Activated CD8-positive, alpha-beta memory T cell treated with anti-CD3 and anti-CD28 coated beads, Interleukin-2, amount 50 U/mL, for 4 hours (primary cell): ENCODE measurements at places on chromosomes 2 and 18.

DNA sequence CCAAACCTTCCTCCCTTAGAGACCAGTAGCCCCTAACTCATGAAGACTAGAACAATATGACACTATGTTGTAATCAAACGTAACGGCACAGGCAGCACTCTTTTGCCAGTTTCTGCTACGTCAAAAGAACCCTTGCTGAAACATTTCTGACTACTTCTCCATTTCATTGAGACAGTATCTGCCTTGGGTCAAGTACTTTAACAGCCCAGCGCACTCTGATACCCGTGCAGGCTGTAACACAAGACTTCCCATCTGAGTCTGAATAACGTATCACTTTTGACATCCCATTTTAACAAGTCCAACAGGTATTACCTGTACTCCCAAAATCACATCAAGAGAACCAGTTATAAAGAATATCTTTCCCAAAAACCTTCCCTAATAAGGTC is 38.4 kb downstream of the TBC1D8 start:
- DNase-seq, result no peak

DNA sequence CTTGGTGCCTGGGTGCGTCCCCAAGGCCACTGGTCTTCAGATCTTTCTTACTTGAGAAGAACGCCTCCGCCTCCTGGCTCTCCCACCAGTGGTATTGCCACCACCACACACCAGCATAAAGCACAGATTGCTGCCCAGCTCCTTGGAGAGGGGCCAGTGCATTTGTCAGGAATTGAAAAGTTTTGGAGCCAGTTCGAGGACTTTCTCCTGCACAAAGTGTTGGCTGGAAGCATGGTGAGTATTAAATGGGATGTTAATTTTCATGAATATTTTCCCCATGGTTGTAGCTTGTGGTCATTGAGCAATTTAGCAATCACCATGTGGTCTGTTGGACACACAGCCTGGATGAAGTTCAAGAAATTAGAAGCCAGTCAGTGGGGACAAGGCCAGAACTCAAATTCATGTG is 684.6 kb upstream of the FANCL start:
- no peak for DNase-seq

- DNase-seq, result no peak
Measured at GRCh38 chr2:32611366-32611765, 16.5 kb upstream of the TTC27 start.

GRCh38 chr2:9232886-9233285 is 26.3 kb downstream of the ASAP2 start:
- DNase-seq, result no peak

- no peak for DNase-seq
Measured at GRCh38 chr2:189424961-189425360, 16.3 kb upstream of the WDR75 start.

DNA sequence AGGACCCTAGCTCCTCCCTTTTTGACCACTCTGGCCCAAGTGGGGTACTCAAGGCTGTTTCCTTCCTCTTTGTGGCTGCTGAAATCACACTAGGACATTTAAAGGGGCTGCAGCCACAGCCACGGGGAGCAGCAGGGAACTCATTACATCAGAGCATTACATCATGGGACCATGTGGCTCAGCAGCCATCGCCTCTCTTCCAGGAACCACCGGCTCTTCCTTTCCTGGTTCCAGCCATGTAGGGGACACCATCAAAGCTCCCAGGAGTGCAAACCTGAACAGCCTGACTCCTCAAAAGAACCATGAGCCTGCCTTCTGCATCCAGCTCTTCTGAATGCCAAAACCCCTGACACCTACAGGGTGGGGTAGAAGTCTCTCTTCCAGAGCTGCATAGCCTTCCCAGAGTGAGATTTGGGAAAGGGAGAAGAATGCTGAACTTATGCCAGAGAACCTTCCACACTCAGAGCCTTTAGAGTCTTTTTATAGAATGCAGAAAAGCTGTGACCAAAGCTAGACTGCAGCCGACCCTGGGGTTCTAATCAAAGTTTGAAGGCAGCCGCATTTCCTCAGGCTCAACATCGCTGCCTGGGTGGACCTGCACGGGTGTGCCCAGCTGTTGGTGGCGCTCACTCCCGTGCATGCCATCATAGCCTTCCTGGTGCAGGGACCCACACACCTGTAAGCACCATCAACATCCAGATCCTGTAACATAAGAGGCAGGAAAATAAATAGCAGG is 121.7 kb downstream of the KLHL29 start:
- DNase-seq, result no peak

GRCh38 chr18:78727057-78727739 is 252.4 kb upstream of the SALL3 start:
- DNase-seq, result no peak

GRCh38 chr2:227010433-227010832 is 153.6 kb downstream of the COL4A4 start:
- no peak for DNase-seq

GRCh38 chr2:156476850-156477206 is 40.6 kb downstream of the GPD2 start:
- DNase-seq, result no peak

DNA sequence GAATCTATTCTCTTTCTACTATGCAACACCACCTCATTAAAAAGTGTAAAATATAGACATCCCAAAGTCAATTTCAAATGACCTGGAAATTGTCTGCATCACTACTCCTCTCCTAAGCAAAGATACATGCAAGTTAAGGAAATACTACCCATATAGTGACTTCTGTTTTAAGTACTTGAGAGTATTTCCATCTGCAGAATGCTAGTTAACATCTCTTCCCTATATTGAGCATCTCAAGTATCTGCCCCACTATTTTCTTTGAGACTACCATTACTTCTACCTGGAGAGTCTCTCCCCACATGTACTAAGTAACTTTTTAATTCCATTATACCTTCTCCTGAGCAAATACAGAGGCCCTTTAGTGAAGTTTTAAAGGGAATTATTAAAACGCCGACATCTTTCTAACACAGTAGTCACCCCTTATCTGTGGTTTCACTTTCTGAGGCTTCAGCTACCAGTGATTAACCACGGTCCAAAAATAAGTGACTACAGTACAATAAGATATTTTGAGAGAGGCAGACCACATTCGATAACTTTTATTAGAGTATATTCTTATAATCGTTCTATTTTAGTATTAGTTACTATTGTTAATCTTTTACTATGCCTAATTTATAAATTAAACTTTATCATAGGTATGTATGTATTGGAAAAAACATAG is 21.8 kb downstream of the CWC22 start:
- DNase-seq, result no peak

DNA sequence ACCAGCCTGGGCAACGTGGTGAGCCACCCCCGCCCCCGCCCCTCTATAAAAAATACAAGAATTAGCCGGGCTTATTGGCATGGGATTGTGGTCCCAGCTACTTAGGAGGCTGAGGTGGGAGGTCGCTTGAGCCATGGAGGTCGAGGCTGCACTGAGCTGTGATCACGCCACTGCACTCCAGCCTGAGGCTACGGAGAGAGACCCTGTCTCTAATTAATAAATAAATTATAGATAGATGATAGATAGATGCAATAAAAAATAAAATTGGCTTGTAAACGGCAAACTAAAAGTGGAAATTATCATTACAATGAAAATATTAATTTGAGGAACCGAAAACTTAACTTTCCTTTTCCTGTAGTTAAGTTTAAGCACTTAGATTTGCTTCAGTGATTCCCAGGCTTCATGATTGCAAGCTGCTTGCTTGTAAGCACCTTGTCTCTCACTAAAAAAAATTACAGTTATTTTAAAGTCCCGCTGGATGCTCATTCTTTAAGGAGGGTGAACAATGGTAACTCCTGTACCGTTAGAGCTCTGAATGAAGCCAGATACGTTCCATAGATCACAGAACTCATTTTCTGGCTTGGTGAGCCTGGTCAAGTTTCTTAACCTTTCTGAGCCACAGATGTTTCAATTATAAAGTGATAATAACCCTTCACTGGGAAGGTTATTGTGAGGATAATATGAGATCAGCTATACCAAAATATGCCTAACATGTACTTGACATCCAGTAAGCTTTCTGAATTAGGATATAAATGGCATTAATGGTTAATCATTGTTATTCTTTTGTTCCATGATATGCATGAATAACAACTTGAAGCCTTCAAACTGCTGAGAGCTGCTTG is 9.3 kb upstream of the NARS1 start:
- DNase-seq, result no peak

- DNase-seq, result no peak
Measured at GRCh38 chr2:160870729-160871465, 289.3 kb upstream of the TANK start.

GRCh38 chr18:6271585-6271984 is 143.1 kb downstream of the L3MBTL4 start:
- no peak for DNase-seq

DNA sequence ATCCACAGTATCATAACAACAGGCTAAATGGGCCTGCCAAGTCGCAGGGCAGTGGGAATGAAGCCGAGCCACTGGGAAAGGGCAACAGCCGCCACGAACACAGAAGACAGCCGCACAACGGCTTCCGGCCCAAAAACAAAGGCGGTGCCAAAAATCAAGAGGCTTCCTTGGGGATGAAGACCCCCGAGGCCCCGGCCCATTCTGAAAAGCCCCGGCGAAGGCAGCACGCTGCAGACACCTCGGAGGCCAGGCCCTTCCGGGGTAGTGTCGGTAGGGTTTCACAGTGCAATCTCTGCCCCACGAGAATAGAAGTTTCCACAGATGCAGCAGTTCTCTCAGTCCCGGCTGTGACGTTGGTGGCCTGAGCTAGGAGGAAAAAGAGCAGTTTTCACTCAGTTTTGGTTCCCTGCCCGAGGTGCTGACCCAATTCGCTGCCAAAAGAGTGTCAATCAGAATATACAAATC is 32.2 kb downstream of the KCTD18 start:
- DNase-seq, result no peak

- DNase-seq, result no peak
Measured at GRCh38 chr2:15834381-15835031, 105.8 kb upstream of the MYCN start.

- no peak for DNase-seq
Measured at GRCh38 chr2:194992648-194993047, 664.4 kb upstream of the SLC39A10 start.

GRCh38 chr18:55249550-55249949 is 290.3 kb upstream of the CCDC68 start:
- DNase-seq, result no peak

- DNase-seq, result no peak
Measured at GRCh38 chr2:12284037-12284436, 432.7 kb upstream of the TRIB2 start.

DNA sequence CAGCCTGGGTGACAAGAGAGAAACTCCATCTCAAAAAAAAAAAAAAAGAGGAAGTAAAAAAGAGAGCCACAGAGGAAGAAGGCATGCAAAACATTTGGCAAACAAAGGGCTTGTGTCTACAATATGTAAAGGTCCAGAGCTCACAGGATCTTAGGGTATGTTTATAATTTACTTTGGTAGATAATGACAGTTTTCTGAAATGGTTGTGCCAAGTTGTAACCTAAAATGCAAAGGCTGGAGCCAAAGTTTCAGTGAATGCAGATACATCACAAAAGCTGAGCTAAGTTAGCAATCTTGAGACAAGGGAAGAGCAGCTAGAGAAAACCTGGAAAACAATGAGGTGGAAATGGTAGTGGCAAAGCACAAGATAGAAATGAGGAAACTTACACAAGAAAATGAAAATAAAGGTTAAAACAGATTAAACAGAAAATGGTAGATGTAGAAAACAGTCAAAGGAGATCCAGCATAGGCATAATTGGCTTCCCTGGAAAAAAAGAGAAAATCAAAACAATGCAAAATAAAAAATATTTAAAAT is 77.5 kb upstream of the HK2 start:
- DNase-seq, result no peak

DNA sequence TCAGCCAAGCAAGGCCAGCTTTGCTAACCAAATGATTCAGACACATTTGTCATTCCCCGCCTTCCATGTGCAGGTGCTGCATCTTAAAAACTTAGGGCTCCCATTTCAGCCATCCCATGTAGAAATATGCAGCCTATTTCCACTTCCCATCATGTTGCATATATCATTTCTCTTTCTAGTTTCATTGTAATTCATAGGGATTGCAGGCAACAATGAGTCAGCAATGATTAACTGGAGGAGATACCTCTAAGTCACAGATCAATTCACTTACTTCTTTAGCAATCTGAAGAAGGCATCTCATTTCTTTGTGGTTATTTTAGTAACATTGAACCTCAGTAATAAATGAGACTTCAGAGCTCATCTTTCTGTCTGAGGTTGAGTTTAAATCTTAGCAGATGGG is 276.1 kb upstream of the PKDCC start:
- no peak for DNase-seq

GRCh38 chr2:126932529-126932928 is 33.8 kb downstream of the TEX51 start:
- no peak for DNase-seq

- no peak for DNase-seq
Measured at GRCh38 chr2:207352978-207353671, 176.6 kb upstream of the CREB1 start.

DNA sequence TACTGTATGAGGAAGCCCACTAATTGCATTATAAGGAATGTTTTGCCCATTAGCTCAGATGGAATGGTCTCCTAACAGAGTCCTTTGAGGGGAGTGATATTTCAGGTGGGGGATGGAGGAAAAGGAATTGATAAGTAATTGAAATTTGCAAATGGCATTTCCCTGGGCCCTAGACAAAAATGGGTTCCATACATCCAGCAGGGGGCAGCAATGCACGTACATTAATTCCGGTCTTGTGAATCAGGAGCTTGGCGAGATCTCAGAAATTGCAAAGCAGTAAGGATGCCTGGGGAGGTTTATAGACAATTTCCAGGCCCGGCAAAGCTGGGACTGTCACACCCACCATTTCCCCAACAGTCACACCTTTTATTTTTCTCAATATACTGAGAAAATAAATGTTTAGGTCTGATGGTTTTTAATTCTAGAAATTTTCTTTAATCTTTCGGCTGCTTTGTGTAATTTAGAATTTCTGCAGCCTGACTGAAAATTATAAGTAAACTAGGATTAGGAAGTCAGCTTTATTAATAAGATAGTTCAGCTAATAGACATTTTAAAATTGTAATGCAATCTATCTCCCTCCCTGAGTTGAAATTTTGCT is 122.8 kb downstream of the LYPD1 start:
- DNase-seq, result no peak

GRCh38 chr2:21035282-21035973 is 8.4 kb downstream of the APOB start:
- no peak for DNase-seq

DNA sequence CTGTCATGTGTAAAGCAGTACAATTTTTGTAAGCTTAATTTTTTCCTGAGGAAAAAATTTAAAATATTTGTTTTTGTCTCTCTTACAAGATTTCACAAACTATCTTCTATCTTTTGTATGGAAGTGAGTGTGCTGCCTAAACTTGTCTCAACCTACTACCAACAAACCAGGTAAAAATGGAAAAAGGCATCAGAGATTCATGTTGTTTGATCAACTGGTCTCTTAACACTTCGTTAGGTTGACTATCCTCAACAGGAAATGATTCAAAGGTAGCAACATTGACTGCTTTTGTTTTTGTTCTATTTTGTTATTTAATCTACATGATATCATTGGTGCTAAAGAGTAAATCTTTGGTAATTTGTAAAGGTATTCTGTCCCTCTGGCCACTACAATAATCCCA is 47.7 kb upstream of the RND3 start:
- no peak for DNase-seq

- DNase-seq, result no peak
Measured at GRCh38 chr2:144948205-144948855, 428.4 kb upstream of the ZEB2 start.

- DNase-seq, result no peak
Measured at GRCh38 chr18:25038261-25038660, 313.7 kb downstream of the ZNF521 start.

GRCh38 chr2:231521443-231521842 is 8.8 kb downstream of the NMUR1 start:
- DNase-seq, result no peak

GRCh38 chr2:48870942-48871341 is 115.4 kb upstream of the LHCGR start:
- no peak for DNase-seq
